Endodermal cell (in vitro differentiated cells): ENCODE measurements at places on chromosomes 1 and 21. TPM values are rescaled to one million over a fixed set of nuclear protein-coding genes. Genes with fewer than 3 reads are reported as not detected.

GRCh38 chr1:205284420-205285144 lies 37.0 kb downstream of the NUAK2 start:
- H3K27ac ChIP-seq, result peak overlapping the region; percentile 90
- H3K36me3 ChIP-seq, result no peaks in the 10 kb centered on the region
- no peak overlapping the region for H3K4me3 ChIP-seq

GRCh38 chr21:33117101-33117888 lies 47.4 kb downstream of the OLIG1 start:
- no peak for DNase-seq
- peaks cover 19% of the 10 kb centered on the region for H3K27me3 ChIP-seq
- H3K36me3 ChIP-seq, result no peaks in the 10 kb centered on the region
- H3K4me1 ChIP-seq, result no peaks in the 10 kb centered on the region
- H3K4me3 ChIP-seq, result no peak overlapping the region
- peak overlapping the region; percentile 64 for H3K27ac ChIP-seq

The CRYBG2 gene
- 11.7 to 16.5 TPM (median 15.1 TPM) in 3 replicates for total RNA-seq

DNA sequence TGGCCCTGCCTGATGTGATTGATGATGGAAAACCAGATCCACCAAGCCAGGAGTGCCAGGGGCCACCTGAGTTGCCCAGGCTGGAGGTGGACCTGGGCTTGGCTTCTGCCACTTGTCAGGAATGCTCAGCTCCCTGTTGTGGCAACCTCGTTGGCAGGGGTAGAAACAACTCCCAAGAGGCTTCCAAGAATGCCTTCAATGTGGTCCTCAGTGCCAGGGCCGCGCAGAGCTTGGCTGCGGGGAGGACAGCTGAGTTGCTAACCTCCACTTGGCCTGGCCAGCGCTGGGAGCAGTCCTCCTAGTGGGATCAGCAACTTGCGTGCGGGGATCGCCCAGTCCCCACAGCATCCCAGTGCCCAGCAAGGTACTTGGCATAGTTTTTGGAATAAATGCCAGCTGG lies 9.0 kb downstream of the MYOM3 start:
- H3K36me3 ChIP-seq, result no peaks in the 10 kb centered on the region
- H3K27ac ChIP-seq, result no peak overlapping the region
- no peak for DNase-seq
- no peaks in the 10 kb centered on the region for H3K27me3 ChIP-seq

DNA sequence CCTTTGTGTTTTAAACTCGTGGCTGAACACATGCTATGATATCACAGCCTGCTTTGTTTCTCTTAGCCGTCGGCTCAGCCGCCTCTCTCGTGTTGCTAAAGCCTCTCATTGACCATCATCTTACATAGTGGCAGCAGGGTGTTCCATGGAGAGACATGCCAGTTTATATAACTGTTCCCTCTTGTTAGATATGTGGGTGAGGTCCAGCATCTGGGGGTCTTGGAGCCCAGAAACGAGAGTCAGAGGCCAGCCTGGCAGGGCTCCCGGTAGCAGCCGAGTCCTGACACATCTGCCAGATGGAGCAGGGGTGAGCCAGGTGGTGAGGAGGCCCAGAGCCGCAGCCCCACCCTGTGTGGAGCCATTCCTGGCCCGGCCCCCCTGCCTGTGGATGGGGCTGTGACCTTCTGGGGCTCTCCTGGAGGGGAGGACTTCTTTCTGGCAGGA lies 11.9 kb downstream of the PODN start:
- no peaks in the 10 kb centered on the region for H3K4me1 ChIP-seq
- peak; percentile 35 for DNase-seq
- no peak overlapping the region for H3K27ac ChIP-seq
- H3K4me3 ChIP-seq, result no peak overlapping the region
- peaks cover 6% of the 10 kb centered on the region for H3K27me3 ChIP-seq
- H3K36me3 ChIP-seq, result no peaks in the 10 kb centered on the region

DNA sequence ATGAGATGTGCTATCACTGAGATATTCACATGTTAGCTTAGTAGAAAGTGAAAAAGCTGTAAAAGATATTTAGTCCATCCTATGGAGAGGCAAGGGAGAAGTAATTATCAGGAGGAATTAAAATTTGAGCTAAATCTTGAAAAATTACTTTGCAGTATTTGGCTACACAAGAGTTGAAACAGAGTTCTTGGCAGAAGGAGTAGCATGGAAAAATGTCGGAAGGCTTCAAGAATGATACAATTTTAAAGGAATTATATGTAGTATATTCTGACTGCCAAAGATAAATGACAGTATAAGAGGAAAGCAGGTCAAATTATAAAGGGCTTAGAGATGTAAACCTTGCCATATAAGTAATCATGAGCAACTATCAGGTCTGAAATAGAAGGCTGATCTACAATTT lies 518.9 kb downstream of the BRINP3 start:
- H3K27me3 ChIP-seq, result no peaks in the 10 kb centered on the region
- no peak overlapping the region for H3K4me3 ChIP-seq
- H3K4me1 ChIP-seq, result no peaks in the 10 kb centered on the region
- H3K36me3 ChIP-seq, result no peaks in the 10 kb centered on the region

- H3K27me3 ChIP-seq, result no peaks in the 10 kb centered on the region
- H3K36me3 ChIP-seq, result no peaks in the 10 kb centered on the region
Measured at GRCh38 chr1:202122639-202123335, at the start of gene GPR37L1. Gene GPR37L1 (plus strand): TSS chr1:202122917. CDS start chr1:202122964, 47 bp downstream.

GRCh38 chr21:45001134-45002095 lies 61.6 kb downstream of the SLX9 start:
- H3K27me3 ChIP-seq, result no peaks in the 10 kb centered on the region
- H3K4me1 ChIP-seq, result peaks cover 13% of the 10 kb centered on the region
- no peak for DNase-seq
- no peak overlapping the region for H3K27ac ChIP-seq
- no peak overlapping the region for H3K4me3 ChIP-seq

- peak; percentile 77 for DNase-seq
- no peaks in the 10 kb centered on the region for H3K27me3 ChIP-seq
- H3K36me3 ChIP-seq, result peaks cover 18% of the 10 kb centered on the region
- H3K4me1 ChIP-seq, result no peaks in the 10 kb centered on the region
- H3K4me3 ChIP-seq, result no peak overlapping the region
Measured at GRCh38 chr1:47934243-47934805, 62.9 kb downstream of the TRABD2B start.

The GPATCH4 gene
- total RNA-seq, result 33.3 and 34.4 TPM in 2 replicates

The HES2 gene
- total RNA-seq, result 0.19 TPM in 1 of 3 replicates, not detected in the others

GRCh38 chr1:1794999-1795398 lies 16.7 kb upstream of the NADK start:
- DNase-seq, result peak; percentile 62
- H3K27ac ChIP-seq, result no peak overlapping the region
- H3K27me3 ChIP-seq, result no peaks in the 10 kb centered on the region
- H3K4me1 ChIP-seq, result no peaks in the 10 kb centered on the region
- no peak overlapping the region for H3K4me3 ChIP-seq

DNA sequence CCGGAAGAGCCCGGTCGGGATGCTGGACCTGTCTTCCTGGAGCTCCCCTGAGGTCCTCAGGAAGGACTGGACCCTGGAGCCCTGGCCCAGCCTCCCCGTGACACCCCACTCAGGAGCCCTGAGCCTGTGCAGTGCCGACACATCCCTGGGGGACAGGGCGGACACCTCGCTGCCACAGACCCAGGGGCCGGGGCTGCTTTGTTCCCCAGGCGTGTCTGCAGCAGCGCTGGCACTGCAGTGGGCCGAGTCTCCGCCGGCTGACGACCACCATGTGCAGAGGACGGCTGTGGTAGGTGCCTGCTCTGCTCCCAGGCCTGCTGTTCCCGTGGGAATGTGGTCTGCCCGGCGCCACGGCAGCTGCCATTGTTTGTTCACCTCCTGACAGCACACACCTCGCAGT lies 42.1 kb upstream of the DIP2A start:
- no peak overlapping the region for H3K27ac ChIP-seq
- no peaks in the 10 kb centered on the region for H3K4me1 ChIP-seq
- no peaks in the 10 kb centered on the region for H3K27me3 ChIP-seq
- H3K4me3 ChIP-seq, result no peak overlapping the region

- DNase-seq, result no peak
- H3K4me3 ChIP-seq, result no peak overlapping the region
- no peaks in the 10 kb centered on the region for H3K27me3 ChIP-seq
- H3K4me1 ChIP-seq, result no peaks in the 10 kb centered on the region
- no peaks in the 10 kb centered on the region for H3K36me3 ChIP-seq
Measured at GRCh38 chr1:173093691-173094445, 43.1 kb upstream of the TNFSF18 start.

- H3K27ac ChIP-seq, result no peak overlapping the region
- no peak for DNase-seq
- H3K27me3 ChIP-seq, result peaks cover 64% of the 10 kb centered on the region
- no peaks in the 10 kb centered on the region for H3K36me3 ChIP-seq
- H3K4me1 ChIP-seq, result no peaks in the 10 kb centered on the region
Measured at GRCh38 chr1:18599086-18599485, 31.6 kb upstream of the PAX7 start.

The CYP4X1 gene
- total RNA-seq, result 6.6 and 8.8 TPM in 2 replicates
